Right atrium auricular region (tissue), 2 donors: ENCODE measurements at places on chromosomes 7 and 10. TPM values are rescaled to one million over a fixed set of nuclear protein-coding genes. Genes with fewer than 3 reads are reported as not detected.

The PLXNA4 gene
- total RNA-seq = 9.5 TPM

The CHAT gene
- total RNA-seq = not detected

- H3K4me1 ChIP-seq = no peaks in the 10 kb centered on the region
- H3K27ac ChIP-seq = no peak overlapping the region
- no peaks in the 10 kb centered on the region for H3K36me3 ChIP-seq
- DNase-seq = no peak
- no peak overlapping the region for H3K4me3 ChIP-seq
These were observed 807.9 kb upstream of the LRRN3 start for GRCh38 chr7:110283056-110283455.

The ANKRD26 gene
- 11.0 TPM for total RNA-seq

DNA sequence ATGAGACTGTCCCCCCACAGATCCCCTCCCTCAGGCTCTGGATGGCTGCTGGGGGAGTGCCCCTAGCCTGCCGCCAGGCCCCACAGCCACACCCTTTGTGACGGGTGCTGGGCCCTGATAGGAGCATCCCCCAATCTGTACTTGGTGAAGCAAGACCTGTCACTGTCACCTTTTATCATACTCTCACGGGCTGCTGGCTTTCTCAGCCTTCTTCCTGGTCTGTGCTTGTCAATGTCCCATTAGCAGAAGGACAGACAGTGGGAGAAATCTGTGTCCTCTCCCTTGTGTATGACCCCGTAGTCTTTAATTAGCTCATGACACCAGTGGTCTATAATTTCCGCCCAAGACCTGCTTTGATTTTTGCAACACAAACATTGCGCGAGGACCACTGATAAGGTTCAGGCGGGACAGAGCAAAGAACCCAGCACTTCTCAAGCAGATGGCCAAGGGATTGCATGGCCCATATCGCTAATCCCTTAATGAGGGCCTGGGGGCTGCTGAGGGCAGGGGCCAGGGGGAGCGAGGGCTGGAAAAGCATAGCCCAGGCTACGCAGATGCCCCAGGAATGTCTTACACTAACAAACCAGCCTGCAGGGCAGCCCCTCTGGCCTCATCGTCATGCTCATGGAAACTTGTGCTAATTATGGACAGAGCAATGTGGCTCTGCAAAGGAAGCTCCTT is 127.8 kb downstream of the PTPN20 start:
- no peaks in the 10 kb centered on the region for H3K4me1 ChIP-seq
- no peaks in the 10 kb centered on the region for H3K27me3 ChIP-seq
- DNase-seq = no peak

DNA sequence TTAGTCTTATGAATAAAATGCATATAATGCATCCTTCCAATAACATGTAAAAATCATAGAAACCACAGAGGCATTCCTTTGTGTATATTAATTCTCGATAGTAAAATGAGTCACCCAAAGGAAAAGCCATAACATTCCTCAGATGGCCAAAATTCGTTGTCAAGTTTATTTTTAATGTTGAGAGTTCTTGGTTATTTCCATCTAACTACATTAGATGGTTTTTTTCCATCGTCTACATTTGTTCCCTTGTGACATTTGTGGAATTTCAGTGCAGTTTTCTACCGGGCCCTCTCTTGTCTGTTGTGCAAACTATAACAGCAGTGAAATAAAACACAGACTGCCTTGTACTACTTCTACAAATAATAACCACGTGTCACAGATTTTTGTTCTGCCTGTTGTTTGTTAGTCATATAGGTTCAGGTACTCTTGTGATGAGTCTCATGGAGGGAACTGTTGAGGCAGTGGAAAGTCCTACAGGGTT is 54.7 kb upstream of the CCAR1 start:
- no peaks in the 10 kb centered on the region for H3K4me1 ChIP-seq
- no peak overlapping the region for H3K4me3 ChIP-seq
- H3K27me3 ChIP-seq = no peaks in the 10 kb centered on the region
- peaks cover 3% of the 10 kb centered on the region for H3K36me3 ChIP-seq
- DNase-seq = no peak

- H3K36me3 ChIP-seq = peaks cover 5% of the 10 kb centered on the region
- H3K4me1 ChIP-seq = peaks cover 7% of the 10 kb centered on the region
- H3K4me3 ChIP-seq = no peak overlapping the region
These were observed 62.6 kb downstream of the CCDC6 start for GRCh38 chr10:59843748-59844147.

DNA sequence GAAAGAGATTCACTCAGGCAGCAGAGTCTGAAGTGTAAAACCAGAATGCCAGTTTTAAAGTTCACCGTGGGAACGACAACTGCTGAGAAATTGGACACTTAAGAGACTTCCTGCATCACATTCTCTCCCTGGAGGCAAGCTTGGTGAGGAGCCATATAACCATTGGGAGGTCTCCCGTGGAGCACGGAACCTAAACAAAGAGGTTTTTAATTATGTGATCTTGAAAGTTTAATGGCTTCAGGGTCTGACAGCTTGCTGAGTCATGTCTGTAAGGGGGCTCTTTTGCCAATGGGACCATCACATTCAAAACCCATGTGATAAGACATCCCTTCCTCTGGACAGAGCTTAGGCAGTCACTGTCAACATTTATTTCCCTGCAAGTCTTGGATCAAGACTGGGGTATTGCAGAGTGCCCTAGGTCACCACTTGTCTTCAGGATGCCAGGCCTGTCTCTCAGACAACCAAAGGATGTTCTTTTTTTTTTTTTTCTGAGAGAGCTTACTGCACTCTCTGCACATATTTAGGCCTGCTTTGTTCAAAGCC is 674.4 kb downstream of the TYW1 start:
- no peak for DNase-seq
- no peaks in the 10 kb centered on the region for H3K27me3 ChIP-seq
- no peaks in the 10 kb centered on the region for H3K36me3 ChIP-seq
- H3K27ac ChIP-seq = no peak overlapping the region

- H3K4me3 ChIP-seq = no peak overlapping the region
- no peak overlapping the region for H3K27ac ChIP-seq
- DNase-seq = no peak
- no peaks in the 10 kb centered on the region for H3K4me1 ChIP-seq
These were observed 63.0 kb upstream of the CYP26C1 start for GRCh38 chr10:92997620-92998019.

GRCh38 chr10:102917314-102917961 is 656 bp upstream of the CNNM2 start:
- H3K27me3 ChIP-seq = no peaks in the 10 kb centered on the region
- no peaks in the 10 kb centered on the region for H3K36me3 ChIP-seq
- H3K4me1 ChIP-seq = no peaks in the 10 kb centered on the region
- peak overlapping the region; percentile 96 for H3K27ac ChIP-seq
- H3K4me3 ChIP-seq = peak overlapping the region; percentile 96
- peak; percentile 85 for DNase-seq
